Urinary bladder (tissue), 4 donors: ENCODE measurements at places on chromosomes 6 and 20. TPM values are rescaled to one million over a fixed set of nuclear protein-coding genes. Genes with fewer than 3 reads are reported as not detected.
A peak's percentile ranks its signal among the peaks of the same experiment; 100 is the strongest.

DNA sequence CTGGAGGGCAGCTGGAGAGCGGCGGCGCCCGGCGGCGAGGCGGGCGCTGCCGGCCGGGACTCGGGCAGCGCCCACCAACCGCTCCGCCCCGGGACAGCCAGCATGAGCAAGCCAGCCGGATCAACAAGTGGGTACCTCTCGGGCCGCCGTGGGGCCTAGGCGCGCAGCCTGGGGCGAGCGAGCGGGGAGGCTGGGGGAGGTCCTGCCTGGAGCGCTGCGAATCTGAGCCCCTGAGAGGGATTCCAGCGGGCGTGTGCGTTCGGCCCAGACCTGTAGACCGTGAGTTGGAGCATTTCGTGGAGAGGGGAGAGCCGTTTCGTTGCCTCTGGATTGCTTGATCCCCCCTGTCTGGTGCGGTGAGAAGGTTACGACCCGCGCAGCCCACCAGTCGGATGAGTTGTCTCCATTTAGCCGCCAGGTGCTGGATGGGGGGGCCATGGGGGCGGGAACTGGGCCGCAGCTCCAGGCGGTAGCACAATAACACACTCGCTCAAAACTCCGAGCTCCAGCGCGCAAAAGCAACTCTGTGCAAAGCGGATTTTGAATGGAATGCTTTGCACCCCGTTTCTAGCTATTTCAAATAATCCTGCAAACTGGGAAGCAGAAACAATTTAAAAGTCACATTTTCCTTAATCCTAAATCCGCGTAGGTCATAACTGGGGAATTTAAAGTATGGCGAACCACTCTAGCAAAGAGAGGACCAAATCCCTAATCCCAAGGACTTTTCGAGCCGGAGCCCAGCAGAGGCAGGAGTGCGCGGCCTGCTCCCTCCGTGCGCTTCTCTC, 1.0 kb downstream of the NR2E1 start:
- no peak for DNase-seq

- DNase-seq, result no peak
These were observed 54.1 kb upstream of the SHLD1 start for GRCh38 chr20:5696011-5696559.

- DNase-seq, result no peak
These were observed 586.0 kb upstream of the CHD6 start for GRCh38 chr20:42204109-42204660.

GRCh38 chr6:158879180-158879579, 60.0 kb upstream of the EZR start:
- DNase-seq, result no peak

GRCh38 chr20:1327241-1327653, 1.7 kb downstream of the SDCBP2 start:
- DNase-seq, result no peak

GRCh38 chr6:5657684-5658430, 348.9 kb downstream of the NRN1 start:
- no peak for DNase-seq

GRCh38 chr6:168447282-168447681, 6.3 kb downstream of the SMOC2 start:
- DNase-seq, result no peak

DNA sequence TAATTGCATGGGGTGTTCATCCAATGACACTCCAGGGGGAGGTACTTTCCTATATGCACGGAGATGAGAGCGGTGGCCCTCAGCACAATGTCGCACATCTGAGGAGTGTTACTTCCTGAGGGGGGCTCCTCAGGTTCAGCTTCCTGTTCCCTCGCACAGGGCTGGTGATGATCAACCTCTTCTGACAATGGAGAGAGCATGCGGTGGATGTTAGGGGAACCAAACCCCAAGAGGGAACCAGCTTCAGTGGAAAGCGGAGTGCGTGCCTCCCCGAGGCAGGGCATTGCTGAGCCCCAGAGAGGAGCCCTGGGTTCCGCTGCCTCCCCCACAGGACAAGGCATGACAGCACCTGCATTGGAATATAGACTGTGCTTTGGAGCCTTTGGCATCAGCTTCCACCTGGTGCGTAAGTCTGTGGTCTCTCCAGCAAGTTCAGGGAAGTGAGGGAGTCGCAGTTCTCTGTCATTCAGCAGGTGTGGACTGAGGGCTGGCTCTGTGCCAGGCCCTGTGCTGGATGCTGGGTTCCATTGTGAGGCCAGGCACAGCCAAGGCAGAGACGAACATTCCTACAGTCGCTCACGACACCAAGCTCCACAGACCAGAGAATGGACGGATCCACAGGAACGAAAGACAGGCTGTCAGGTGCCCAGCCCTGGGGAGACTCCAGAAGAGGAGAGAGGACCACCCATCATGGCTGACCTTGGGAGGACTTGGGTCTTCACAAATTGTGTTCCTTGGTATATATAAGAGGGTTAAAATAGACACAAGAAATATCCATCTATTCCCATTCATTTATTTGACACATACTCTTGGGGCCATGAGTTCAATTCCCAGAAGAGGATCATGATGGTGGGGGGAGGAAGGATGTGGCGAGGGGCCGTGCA, 3.9 kb upstream of the ZNF831 start:
- DNase-seq, result no peak

- no peak for DNase-seq
These were observed 6.4 kb downstream of the CHRNA4 start for GRCh38 chr20:63354636-63355350.

GRCh38 chr6:16503970-16504415, 257.3 kb downstream of the ATXN1 start:
- DNase-seq, result no peak

DNA sequence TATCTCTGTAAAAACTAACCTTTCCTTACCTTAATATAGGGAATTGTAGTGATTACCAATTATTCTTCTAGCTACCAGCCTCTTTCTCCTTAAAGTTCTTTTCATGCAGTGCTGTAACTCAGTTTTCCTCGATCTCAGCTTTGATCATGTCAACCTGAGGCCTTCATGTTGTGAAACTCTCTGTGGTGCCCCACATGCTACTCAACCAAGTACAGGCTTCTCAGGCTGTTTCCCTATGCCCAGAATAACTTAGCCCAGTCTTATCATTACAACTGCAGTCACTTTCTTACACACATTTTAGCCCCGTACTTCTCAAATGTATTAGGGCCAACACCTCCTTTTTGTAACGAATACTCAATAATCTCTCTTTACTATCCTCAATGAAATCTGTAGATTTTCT, 90.1 kb upstream of the SUPT3H start:
- no peak for DNase-seq

GRCh38 chr6:15575357-15576033, 87.3 kb downstream of the DTNBP1 start:
- DNase-seq, result no peak

DNA sequence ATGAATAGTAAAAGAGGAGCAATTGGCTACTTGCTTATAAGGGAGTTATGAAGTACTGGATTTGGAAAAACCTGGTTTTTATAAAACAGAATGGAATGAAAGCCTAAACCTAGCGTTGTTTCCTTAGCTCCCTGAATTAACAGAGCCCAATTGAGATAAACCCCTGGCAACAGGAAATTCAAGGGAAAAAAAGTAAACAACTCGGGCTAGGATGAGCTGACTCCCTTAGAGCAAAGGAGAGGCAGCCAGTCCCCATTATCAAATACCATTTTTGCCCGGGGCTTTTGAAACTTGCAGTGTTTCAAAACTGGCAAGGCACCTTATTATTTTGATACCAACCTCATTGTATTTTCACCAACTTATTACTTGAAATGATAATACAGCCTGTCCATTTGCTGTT, 587.5 kb downstream of the CD109 start:
- no peak for DNase-seq

GRCh38 chr20:53291548-53291947, 302.1 kb downstream of the ZNF217 start:
- no peak for DNase-seq

DNA sequence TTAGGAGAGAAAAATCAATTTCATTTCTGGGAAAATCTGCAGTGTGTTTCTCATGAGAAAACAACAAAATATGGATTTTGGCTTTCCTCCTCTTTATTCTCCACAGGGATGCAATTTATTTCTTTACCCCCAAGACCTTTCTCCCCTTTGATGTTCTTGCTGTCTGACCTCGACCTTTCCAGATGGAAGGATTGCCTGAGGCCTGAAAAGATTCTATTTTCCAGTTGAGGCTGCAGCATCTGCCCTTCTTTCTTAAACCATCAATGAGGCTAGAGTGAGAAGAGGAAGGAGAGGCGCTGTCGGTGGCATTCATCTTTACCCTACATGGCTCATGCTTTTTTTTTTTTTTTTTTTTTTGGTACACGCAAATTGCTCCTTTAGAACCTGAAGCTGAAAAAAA, 344.2 kb upstream of the BTBD3 start:
- no peak for DNase-seq

DNA sequence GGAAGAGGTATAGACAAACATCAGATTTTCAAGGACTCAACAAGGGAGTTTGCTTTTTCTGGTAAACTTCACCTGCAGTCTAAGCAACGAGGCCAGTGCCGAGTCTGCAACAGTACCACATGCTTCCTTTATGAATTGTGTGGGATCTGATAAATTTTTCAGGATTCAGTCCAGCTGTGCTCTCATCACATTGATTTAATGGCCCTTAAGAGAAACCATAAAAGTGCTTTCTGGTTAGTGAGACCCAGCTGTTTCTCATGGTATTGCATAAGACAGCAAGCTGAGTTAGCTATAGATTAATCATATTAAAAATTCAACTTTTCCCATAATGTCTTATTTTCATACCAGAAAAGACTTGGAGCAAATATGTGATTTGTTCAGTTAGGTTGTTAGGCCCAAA, 291.4 kb downstream of the CENPW start:
- DNase-seq, result peak; percentile 72

DNA sequence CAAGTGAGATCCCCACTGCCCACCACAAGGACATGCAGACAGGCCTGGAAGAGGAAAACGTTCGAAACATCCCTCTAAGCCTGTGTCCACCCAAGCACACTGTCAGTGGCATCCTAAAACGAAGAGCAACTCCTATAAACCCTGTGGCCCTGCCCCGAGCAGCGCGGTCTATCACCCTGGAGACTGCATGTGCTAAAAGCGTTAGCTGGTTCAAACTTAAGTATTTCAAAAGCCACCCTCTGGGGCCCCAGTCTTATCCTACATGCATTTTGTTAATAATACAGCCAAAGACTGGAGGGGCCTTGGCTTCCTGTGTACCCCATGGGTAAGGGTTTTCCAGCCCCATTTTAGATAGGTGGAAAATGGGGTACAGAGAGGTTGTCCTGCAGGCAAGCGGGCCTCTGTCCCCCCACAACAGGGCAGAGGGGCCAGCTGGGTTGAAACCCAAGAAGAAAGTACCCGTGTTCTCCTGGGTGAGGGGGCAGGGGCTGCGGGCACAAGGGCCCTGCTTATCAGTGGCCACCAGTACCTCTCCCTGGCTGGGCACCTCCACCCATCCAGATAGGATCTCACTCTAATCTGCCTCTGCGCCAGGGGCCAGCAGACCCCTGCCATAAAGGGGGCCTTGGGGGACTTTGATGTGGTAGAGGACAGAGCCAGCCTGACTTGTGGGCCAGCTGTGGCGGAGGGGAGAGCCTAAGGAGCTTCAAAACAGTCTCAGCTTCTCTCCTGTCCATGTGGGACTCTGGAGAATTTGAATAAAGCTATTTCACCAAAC, 28.3 kb downstream of the PREX1 start:
- DNase-seq, result no peak

DNA sequence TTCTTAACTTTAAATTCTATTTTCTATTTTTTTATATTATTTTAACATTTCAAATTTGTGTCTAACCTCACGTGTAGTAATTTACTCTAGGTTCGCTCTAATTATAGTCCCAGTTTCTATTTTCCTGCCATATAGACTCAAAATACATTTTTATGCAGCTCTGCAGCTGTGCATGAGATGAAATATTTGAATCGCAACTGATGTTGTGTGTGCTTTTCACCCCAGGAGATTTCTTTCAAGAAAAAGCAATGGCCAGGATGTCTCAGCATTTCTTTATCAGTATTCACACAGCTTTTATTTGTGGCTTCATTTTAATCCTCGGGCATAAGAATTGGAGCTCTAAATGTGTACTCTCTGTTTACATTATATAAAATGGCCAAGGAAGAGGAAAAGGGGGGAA, 157.6 kb downstream of the HDGFL1 start:
- DNase-seq, result no peak

GRCh38 chr6:143556529-143556928, 45.0 kb upstream of the FUCA2 start:
- no peak for DNase-seq

- DNase-seq, result no peak
These were observed 482 bp downstream of the DDR1 start for GRCh38 chr6:30884521-30885480.

GRCh38 chr20:34753706-34754461, 49.7 kb downstream of the TP53INP2 start:
- DNase-seq, result no peak

GRCh38 chr6:31878726-31879125, at the start of gene SLC44A4:
SLC44A4 (minus strand) TSS chr6:31878997; CDS start chr6:31878980, 17 bp downstream.
- DNase-seq, result no peak

DNA sequence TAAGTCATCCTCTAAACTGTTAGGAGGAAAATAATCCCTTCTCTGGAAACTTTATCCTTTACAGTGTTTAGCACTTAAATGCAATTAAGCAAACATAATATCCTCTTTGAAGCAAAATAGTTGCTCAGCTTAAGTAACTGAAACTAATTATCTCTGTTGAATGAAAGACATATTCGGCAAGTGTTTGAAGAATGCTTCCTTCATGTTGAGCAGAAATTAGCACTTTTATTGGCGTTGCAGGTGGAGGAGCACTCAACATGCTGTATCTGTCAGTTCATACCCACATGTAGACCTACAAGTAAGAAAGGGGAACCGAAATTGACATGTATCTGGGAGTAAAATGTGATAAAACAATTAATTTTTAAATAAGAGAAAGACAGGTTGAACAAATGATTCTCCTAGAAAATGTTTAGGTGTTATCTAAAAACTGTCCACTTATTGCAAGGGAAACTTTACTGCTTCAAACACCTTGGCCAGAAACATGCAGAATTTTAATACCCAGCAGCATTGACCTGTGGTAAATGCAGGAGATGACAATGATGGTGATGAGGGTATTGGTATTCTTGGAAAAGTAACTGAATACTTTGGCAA, 987.0 kb upstream of the MAP3K7 start:
- DNase-seq, result no peak

DNA sequence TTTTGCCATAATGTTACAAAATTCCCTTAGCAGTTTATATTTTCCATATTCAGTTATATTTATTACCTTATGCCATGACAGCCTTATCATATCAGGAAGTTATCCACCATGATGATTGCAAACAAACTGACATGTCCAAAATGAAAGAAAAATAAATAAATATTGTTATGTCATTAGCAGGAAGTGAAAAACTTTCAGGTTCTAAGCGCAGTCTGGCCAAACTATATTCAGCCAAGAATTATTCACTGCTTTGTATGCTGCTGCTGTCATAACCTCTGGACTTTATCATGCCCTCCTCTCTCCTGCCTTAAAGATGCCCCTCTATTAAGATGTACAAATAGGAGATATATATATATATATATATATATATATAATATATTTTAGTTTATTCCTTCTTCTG, 27.7 kb upstream of the DEFB112 start:
- no peak for DNase-seq

GRCh38 chr20:31666258-31667042, 28.7 kb downstream of the COX4I2 start:
- no peak for DNase-seq

GRCh38 chr20:57397693-57398108, 6.5 kb downstream of the RBM38 start:
- no peak for DNase-seq

Gene BANF2
- polyA plus RNA-seq, result not detected

Gene KCNK16
- polyA plus RNA-seq, result not detected

Gene TXNDC5
- polyA plus RNA-seq, result 76.5 TPM

Gene NUP43
- polyA plus RNA-seq, result 10.8 TPM

Gene MOXD1
- 22.4 TPM for polyA plus RNA-seq

Gene MYL9
- polyA plus RNA-seq, result 3,492 TPM

Gene HDGFL1
- not detected for polyA plus RNA-seq

Gene APCDD1L
- polyA plus RNA-seq, result 5.6 TPM
